ENCODE measurements at places on chromosomes 4 and X.

DNA sequence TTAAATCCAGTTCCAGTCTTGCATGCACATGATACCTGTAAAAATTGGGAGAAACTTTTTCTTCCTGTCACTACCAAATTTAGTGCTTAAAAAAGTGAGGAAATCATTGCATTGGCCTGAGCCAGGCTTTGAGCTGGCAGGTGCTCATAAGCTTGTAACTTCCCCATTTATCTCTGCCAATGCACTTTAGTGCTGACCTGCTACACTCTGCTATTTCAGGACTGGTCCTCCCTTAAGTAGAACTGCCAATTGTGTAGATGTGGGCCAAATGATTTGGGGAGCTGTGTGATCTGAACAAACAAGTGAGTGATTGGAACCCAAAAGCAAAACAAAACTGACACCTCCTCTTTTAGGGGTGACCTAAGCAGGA, 51.8 kb downstream of the ZNF827 start:
- H3K36me3 ChIP-seq, result peaks cover 23% of the 10 kb centered on the region
- H3K27ac ChIP-seq, result no peak overlapping the region
- H3K27me3 ChIP-seq, result no peaks in the 10 kb centered on the region
- no peak for DNase-seq
- peaks cover 7% of the 10 kb centered on the region for H3K4me1 ChIP-seq

DNA sequence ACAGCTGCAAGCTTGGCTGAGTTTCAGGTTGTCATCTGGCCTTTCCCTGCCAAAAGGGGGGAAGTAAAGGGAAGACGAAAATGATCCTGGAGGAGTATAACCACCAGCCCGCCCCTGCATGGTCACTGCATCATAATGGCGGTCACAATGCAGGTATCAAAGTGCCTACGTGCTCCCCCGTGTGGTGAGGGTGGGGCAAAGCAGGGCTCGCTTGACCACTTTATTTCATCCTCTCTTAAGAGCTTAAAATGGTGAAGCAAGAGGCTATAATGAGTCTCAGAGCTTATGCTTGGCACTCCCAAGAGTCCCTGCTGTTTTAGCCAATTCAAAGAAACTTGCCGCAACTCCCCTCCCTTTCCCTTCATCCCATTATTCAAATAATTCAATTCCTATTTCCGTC, 105.6 kb downstream of the APOOL start:
- no peak overlapping the region for H3K4me3 ChIP-seq
- H3K27ac ChIP-seq, result no peak overlapping the region
- no peak for DNase-seq

DNA sequence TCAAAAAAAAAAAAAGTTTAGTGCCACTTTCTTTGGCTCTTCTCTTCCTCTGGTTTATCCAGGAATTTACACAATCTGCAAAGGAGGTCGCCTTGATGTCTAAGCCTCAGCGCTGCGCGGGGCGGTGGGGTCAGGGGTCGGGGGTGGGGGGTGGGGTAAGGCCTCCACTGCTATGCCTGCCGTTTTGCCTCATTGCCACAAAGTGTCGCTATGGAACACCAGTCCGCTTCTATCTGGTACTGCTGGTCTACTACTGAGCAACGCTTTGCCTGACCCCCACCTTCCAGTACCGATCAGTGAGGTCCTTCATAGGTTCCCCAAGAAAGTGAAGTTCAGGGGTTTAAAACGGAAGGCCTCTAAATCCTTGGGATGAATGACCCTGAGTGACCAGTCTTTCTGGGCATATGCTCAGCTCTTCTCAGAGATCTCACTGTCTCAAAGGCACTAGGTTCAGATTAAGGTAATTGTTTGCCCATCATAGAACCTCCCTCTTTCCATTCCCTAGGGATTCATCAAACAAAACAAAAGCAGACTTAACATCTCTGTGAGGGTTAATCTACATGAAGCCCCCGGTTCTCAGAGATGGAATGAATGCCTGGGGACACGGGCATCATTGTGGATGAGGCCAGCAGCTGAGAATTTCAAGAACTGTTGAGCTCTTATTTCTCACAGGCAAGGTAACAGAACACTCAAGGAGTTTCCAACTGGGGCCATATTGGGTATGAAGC, 16.9 kb upstream of the TSR2 start:
- DNase-seq, result no peak
- no peaks in the 10 kb centered on the region for H3K36me3 ChIP-seq
- no peak overlapping the region for H3K27ac ChIP-seq
- no peak overlapping the region for H3K4me3 ChIP-seq
- no peaks in the 10 kb centered on the region for H3K4me1 ChIP-seq

DNA sequence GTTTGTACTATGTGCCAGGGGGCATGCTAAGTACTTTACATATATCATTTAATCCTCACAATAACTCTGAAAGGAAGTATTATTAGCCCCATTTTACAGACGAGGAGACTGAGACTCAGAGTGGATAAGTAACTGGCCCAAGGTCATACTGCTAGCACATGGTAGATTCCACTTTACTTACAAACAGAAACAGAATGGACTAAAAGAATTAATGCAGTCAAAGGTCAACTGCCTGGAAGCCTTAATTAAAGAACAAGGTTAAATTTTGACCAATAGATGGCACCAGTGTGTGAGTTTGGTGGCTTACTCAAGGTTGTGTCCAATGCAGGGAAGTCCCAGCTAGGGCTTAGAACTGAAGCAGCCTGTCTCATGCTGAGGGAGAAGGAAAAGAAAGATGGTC, 4.7 kb downstream of the RIPPLY1 start:
- no peak overlapping the region for H3K4me3 ChIP-seq
- H3K36me3 ChIP-seq, result no peaks in the 10 kb centered on the region
- H3K4me1 ChIP-seq, result no peaks in the 10 kb centered on the region

GRCh38 chrX:17375637-17376430, 834 bp downstream of the NHS start:
- peaks cover 2% of the 10 kb centered on the region for H3K4me1 ChIP-seq
- no peak overlapping the region for H3K4me3 ChIP-seq

Data from activated naive CD8-positive, alpha-beta T cell treated with anti-CD3 and anti-CD28 coated beads, Interleukin-2, amount 10 ng/mL, durations not matched to agents 7 days and 5 days (primary cell).